Caudate nucleus (tissue), 63 donors: ENCODE measurements at places on chromosomes 13 and 19.

- DNase-seq: no peak
Measured at GRCh38 chr19:44142059-44142433, 692 bp downstream of the ZNF234 start.

DNA sequence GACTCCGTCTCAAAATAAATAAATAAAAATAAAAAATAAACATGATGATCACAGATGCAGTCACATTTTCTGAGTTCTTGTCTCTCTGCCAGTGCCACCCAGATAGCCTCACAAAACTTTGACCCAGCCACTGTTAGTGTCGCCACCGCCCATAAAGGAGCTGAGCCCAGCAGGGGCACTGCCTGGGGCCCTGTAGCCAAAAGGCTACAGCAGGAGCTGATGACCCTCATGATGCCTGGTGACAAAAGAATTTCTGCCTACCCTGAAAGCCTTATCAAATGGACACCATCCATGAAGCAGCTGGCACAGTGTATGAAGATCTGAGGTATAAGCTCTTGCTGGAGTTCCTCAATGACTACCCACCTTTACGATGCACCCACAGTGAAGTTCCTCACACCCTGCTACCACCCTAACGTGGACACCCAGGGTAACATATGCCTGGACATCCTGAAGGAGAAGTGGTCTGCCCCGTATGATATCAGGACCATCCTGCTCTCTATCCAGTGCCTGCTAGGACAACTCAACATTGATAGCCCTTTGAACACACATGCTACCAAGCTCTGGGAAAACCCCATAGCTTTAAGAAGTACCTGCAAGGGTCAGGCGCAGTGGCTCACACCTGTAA lies 18.3 kb downstream of the ZNF587 start:
- DNase-seq: no peak

DNA sequence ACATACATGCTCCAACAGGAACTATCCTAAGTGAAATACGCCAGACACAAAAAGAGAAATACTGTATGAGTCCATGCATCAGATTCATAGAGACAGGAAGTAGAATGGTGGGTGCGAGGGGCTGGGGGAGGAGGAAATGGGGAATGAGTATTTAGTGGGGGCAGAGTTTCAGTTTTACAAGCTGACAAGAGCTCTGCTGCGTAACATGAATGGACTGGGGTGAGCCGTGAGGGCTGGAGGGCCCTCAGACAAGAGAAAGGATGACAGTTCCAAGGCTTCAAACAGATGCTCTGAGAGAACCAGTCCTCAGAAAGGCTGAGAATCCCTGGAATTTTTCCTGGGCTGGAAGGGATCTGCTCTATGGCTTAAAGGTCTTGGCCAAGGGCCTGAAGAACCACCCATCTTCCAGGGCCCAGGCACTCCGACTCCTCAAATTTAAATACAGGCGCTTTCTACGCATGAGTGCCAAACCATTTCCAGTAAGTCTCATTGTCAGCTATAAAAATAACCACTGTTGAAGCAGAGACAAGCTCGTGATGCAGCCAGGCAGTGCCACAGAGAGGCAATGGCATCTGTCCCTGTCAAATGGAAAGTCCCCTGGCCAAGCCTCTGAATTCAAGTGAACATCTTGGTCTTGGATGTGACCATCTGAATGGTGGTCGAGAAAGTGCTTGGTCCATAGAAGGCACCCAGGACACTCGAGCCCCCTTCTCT lies 17.5 kb downstream of the KLF2 start:
- DNase-seq: peak; percentile 11

DNA sequence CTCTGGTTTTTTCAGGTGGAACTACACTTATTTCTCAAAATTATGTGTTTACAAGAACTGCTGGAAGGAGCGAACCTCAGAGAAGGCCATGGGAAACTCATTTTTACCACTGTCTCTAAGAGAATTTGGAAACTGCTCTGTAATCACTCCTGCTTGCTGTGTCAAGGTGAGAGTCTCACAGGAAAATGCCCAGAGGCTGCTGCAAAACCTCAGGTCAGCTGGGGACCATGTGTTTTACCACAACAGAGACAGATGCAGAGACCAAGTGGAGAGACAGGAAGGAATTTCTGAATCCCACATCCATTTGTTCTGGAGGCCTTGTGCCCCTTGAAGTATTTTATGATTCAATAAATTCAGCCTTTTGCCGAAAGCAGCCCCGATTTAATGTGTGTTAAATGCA lies 743.8 kb upstream of the SLC10A2 start:
- DNase-seq: no peak

DNA sequence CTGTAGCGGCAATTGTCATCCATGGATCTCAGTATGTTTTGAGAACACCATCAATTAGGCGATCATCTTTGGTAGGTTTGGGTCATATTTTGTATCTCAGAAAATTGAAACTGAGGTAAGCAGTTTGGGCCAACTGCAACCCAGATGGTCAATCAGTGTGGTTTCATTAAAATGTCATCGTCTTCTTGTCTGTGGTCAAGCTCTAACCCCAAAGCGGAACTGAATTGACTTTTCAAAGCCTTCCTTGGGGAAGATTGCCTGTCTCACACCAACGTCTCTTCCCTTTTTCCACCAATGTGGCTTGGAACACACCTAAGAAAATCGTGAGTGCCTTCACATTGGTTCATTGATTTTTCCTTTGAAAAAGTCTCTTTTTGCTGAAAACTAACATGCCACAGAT lies 56.3 kb upstream of the UBAC2 start:
- no peak for DNase-seq

DNA sequence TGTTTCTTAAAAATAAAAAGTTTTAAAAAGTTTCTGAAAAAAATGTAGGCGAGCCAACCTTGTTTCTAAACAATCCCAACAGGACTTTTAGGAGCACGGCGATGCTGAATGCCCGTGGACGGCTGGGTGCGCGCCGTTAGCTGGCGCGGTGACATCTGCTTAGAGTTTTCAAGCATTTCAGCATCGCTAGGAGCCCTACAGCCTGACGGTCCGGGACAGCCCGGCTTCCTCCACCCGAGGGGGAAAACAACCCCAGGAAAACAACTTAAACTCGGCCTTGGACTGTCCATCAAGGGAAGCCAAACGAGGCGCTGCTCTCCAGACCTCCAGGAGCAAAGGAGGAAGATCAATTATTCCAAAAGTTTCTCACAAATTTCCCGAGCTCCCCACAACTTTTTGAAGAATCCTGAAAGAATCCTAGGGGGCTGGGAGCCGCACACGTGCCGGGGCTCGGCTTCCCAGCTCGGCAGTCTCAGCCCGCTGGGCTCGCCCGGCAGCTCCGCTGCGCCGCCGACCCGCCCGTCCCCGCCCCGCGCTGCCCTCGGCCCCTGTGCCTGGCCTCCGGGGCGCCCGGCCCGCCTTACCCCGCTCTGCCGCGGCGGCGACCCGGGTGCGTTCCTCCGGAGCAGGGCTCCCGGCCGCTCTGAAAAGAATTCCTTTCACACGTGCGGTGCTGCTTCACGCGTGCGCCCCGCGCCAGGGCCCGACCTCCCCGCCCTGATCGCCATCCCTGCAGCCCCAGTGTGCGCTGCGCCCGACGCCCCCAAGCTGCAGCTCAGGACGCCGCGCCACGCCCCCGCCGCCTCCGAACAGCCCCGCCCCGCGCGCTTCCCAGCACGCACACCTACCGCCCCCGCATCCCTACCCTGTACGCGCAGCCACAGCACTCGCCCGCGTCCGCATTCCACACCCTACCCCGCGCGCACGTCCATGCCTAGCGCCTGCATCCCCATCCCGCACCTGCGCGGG lies at the start of gene GJA3:
Gene GJA3 (minus strand): TSS at position 747 of the 969 bp plus-strand sequence. CDS start 17,764 bp downstream, outside the sequence.
- DNase-seq: no peak

DNA sequence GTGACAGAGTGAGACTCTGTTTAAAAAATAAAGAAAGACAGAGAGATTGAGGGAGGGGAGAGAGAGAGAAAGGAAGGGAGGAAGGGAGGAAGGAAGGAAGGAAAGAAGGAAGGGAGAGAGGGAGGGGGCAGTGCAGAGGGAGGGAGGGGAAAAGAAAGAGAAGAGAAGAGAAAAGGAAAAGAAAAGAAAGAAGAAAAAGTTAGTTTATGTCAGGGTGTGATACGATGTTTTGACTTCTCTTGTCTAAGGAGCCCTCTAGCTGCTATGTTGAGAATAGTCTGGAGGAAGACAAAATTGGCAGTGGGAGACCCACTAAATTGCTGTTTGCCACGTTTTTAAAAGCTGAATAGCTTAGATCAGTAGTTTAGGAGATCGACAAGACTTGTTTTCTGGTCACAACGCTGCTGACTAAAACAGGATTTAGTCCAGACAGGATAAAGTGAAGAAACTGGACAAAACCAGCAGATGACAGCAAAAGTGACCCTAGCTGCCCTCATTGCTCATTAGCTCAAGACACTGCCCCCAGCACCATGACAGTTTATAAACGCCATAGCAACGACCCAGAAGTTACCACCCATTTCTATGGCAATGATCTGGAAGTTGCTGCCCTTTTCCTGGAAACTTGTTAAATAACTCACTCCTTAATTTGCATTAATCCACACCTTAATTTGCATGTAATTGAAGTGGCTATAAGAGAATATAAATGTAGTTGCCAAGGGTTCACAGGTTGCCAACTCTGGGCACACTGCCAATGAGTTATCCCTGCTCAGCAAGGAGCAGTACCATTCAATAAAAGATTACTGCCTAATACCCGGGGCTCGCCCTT lies 11.1 kb downstream of the TEX101 start:
- DNase-seq: no peak

DNA sequence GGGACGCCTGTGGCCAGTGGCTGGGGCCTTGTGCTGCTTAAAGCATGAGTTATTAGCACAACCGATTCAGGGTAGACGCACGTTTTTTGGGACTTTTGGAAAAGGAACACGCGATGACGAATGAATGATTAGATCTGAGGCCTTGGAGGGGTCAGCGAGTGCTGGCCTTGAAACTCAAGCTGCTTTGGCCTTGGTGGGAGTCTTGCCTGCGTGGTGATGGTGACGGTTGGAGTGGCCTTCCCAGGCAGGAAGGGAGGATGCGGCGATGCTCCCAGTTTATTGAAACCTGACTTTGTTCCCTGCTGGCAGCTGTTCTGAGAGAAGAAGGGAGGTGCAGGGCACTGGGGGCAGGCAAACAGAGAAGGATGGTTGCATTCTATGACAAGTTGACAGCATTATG lies 63.1 kb upstream of the RNF113B start:
- no peak for DNase-seq

DNA sequence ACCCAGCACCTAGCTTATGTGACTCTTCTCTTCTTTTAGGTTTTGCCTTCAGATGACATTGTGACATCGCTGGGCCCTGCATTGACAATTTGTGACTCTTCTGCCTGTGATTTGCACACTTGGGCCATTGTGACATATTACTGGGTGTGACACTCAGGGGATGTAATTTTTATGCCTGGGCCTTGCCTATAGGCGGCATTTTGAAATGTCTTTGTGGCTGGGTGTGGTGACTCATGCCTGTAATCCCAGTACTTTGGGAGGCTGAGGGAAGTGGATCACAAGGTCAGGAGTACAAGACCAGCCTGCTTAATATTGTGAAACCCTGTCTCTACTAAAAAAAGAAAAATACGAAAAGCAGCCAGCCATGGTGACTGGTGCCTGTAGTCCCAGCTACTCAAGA lies 28.4 kb upstream of the ZNF681 start:
- no peak for DNase-seq

- DNase-seq: no peak
Measured at GRCh38 chr13:36412736-36413135, 19.6 kb upstream of the CCNA1 start.

DNA sequence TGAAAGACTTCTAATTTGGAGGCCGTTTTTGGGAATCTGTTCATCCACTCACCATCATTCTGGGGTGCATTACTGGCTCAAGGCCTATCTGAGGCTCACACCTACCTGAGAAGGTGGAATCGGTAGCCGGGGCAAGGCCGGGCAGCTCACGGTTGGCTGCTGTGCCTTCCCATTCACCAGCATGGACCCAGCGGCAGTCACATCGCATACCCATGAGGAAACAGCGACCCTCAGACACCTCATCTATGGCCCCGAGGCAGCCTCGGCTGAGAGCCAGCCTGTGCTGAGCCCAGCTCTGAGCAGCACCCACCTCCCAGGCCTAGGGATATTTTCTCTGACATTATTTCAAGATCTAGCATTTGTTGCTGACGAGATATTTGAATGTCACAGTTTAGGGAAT lies 130.5 kb downstream of the ATP11A start:
- DNase-seq: no peak

DNA sequence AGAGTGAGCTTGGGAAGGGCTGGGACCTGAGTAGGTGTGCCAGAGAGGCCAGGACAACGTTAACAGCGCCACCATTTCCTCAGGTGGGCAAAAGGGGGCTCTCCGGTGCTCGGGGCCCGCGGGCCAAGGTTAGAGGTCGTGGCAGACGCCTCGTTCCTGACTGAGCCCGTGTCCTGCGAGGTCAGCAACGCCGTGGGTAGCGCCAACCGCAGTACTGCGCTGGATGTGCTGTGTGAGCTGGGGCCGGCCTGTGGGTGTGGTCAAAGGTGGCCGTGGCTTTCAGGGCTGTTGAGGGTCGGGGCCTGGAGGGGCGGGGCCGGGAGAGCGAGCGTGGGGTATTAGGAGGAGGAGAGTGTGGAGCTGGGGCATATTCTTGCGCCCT lies 3.7 kb downstream of the KIRREL2 start:
- no peak for DNase-seq

DNA sequence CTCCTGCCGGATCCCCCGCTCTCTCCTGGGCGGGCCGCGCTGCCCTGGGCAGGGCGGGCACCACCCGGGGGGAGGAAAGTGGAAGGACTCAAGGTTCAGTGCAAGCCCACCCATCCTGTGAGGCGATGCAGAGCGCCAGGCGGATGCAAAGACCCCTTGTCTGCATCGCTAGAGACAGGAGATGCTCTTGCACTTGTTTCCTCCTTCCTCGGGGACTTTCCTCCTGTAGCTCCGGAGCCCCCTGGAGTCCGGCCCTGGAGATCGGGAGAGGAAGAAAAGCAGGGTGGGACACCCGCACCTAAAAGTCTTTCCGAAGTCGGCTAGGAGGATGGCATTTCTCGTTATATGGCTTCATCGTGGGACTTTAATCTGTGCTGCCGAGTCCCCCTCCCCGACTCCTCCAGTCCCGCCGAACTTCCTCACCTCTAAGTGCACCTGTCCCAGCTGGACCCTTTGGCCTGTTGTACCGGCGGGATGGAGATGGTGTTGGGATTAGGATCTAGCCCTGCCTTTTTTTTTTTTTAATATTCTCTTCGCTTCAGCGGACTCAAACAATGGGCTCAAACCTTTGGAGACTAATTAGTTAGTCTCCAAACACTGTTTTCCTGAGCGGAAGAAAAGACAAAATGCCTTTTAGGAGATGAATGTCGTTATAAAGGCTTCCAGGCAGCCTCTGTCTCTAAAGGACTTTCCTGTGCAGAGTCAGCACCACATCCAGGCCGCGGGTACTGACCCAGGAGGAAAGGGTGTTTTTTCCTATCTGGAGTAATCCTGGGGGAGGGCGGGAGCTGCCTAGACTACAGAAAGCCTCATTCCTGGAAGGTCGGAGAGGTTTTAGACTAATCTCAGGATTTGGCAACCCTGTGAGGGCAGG lies 725 bp downstream of the FAM124A start:
- no peak for DNase-seq

DNA sequence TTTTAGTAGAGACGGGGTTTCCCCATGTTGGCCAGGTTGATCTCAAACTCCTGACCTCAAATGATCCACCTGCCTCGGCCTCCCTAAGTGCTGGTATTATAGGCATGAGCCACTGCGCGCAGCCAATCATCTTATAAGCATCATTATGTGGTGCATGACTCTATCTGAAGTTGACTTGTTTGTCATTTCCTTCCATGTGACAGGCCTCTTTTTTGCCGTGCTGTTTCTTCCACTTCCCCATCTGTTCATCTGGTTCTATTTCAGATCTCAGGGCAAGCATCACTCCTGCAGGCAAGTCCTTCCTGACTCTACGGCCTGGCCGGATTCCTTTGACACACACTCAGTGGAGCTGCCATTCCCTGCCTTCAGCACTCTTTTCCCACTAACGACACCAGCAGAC lies 15.2 kb downstream of the COL5A3 start:
- DNase-seq: no peak

GRCh38 chr19:46349311-46349993 lies 2.6 kb downstream of the PPP5C start:
- no peak for DNase-seq
